Stimulated activated CD8-positive, alpha-beta memory T cell treated with anti-CD3 and anti-CD28 coated beads, Interleukin-4, amount 100 ng/mL, for 48 hours (primary cell): ENCODE measurements at places on chromosomes 5 and 9.

GRCh38 chr5:28473531-28474107 lies 1435.2 kb upstream of the CDH9 start:
- no peak for DNase-seq

GRCh38 chr5:170655476-170655875 lies 128.0 kb upstream of the GABRP start:
- DNase-seq = no peak

DNA sequence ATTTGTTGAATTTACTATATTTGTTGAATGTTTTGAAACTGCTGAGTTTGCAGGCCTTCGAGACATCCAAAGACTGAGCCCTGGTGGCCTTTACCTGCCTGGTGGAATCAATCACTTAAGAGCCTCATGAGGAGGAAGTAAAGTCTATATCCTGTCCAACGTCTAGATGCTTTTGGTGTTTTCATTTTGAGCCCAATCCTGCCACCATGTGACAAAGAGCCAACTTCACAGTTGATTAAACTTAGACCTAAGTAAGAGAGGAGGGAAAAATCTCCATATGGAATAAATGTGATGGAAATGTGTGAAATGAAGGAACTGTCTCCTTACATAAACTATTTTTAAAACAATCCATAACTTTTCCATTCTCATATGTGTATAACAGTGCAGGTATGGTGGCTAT lies 220.1 kb downstream of the PRR16 start:
- DNase-seq = no peak

GRCh38 chr9:95962936-95963335 lies 87.4 kb downstream of the ERCC6L2 start:
- no peak for DNase-seq

GRCh38 chr9:970151-970996 lies 6.1 kb upstream of the DMRT3 start:
- DNase-seq = no peak

DNA sequence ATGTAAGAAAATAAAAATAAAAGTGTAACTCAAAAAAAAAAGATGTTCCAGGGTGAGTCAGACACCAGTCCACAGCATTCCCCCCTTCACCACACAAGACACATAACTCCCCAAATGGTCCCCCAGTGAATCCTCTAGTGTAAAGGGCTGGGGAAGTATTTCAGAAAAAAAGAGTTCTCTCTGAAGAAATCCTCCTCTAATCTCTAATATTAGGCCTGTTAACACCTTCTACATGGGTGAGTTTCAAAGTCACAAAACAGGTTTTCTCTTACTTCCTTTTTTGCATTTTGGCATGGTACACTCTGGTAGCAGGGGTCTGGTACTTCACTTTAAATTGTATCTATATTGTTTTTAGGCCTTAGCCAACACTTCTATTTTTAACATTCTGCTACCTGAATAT lies 28.2 kb downstream of the RNF145 start:
- DNase-seq = no peak

DNA sequence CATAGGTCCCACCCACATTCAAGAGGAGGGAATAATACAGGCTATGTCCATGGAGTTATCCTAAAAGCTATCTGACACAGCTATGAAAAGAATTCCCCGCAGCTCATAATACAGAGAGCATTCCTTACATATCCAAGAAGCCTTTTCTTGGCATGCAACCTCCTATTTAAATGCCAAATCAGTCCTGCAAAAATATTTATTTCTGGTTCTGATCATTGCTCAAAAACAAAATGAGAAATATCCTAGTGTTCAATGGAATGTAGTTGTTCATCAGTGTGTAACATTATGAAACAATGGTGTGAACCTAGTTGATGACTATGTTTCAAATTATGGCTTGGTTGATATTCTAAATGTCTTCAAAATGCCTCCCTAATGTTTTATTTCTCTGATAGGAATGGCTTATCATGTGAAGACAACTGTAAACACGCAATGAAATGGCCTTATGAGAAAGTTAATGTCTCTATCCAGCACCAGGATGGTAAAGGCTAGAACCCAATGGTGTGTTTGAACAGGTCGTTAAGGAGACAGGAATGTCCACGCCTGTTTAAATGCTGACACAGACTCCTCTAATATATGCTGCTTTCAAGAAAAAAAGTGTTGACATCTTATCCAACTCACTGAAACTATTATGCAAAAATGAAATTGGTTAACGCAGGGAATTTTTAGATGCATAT lies 126.7 kb upstream of the CDH6 start:
- no peak for DNase-seq

GRCh38 chr5:133141746-133142145 lies 89.9 kb downstream of the HSPA4 start:
- no peak for DNase-seq

GRCh38 chr9:118529210-118529609 lies 825.0 kb downstream of the TLR4 start:
- DNase-seq = no peak

DNA sequence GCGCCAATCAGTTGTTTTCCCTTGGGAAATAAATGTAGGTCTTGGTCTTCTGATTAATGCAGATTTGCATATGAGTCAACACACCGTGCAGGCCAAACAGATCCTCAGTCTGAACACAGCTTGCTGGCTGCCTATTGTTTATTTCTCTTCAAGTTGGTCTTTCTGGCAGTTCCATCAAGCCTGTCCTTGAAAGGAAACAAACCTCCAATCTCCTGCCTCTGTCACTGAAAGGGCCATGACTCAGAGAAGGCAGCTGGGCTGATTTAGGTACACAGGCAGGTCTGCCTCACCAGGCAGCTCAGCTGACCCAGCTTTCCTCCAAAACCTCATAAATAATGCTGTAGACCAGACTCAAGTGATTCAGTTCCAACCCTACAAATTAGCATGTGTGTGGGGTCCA lies 175.9 kb downstream of the MAN2A1 start:
- no peak for DNase-seq

- peak; percentile 50 for DNase-seq
Observed at GRCh38 chr5:132813599-132814502, 749 bp downstream of the SOWAHA start.

DNA sequence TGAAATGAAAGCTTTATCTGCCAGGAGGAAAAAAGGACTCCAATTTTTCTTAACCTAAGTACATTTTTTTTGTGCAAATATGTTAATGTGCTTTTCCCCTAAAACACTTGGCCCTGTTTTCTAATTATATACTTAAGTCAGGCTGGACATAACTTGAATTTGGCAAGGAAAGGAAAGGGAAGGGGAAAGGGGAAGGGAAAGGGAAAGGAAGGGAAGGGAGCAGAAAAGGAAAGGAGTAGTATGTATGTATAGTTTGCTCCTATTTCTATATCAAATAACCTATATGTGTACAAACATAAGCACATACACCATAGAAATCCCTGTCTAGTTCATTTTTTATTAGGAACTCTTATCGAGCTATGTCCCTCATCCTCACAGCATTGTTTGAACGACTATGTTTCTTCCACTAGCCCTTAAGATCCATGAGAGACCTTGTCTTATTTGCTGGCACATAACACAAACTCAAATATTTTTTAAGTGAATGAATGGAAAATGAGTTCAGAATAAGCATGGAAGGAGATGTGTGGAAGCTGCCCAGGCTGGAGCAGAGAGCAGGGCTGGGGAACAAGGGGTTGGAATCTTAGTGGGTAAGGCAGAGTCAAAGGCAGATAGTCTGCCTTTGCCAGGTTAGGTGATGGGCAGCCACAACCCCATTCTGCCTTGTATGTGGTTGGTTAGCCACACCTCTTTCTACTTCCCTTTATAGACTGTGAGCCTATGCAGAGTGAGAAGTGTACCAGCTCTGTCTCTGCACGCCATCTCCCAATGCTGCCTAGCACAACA lies 70.0 kb downstream of the KLHL3 start:
- peak; percentile 47 for DNase-seq

DNA sequence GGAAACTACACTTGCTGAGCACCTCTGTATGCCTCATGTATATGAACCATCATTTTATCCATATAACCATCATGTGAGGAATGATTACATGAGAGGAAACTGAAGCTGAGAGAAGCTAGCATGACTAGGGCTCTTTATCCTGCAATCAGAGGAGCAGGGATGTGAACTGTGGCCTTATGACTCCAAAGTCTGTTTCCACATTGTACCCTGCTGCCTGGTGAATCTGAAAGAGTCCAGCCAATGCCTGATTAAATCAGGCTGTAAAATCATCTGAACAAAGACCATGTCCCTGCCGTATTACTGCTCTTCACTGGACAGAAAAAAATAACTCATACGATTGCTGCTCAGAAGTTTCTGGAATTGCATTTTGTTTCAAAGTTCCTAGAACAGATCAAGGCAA lies 67.0 kb downstream of the LPAR1 start:
- DNase-seq = no peak

DNA sequence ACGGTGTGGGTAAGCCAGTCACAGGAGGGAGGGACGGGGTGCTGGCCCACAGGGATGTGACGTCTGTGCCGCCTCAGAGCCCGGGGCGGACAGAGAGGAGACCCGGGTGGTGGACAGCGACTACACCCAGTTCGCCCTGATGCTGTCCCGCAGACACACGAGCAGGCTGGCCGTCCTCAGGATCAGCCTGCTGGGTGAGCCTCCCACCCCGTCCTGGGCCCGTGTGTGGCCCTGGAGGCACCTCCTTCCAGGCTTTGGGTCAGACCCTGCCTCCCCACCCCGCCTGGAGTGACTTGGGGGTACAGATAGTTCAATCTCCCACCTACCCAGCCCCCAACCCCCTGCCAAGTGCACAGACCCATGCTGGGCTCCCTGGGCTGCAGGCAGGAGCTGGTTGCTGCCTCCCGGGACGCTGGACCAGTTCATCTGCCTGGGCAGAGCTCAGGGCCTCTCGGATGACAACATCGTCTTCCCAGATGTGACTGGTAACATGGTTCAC lies 1.7 kb downstream of the LCN12 start:
- no peak for DNase-seq
